Stimulated activated CD8-positive, alpha-beta memory T cell treated with anti-CD3 and anti-CD28 coated beads, Interleukin-4, amount 100 ng/mL, for 4 hours (primary cell): ENCODE measurements at places on chromosomes 12 and 14.

- no peak for DNase-seq
Observed at GRCh38 chr14:73255693-73256225, 18.5 kb downstream of the PAPLN start.

DNA sequence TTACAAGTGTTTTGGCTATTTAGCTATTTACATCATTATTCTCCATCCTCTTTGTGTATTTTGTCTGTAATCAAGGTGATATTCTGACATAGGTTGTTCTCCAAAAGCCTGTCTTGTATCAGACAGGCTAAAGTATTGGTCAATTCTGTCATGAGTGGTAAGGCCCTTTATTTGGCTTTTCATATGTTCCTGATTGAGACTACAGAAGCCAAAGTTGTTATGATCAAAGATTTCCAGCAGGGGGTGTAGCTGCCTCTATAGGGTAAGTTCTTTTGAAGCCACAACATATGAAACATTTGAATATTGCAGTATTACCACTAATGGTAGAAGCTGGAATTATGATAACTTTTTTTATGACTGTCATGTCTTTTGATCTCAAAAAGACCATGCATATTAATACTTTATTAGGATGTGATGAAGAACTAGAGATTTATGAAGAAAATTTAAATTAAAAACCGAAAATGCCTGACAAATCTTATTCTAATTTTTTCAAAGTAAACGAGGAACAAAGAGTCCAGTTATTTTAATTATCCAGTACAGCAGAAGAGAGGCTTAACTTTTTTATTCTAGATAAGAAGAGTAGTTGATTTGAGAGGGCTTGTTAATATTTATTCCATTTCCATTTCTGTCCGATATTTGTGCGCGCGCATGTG, 3.4 kb upstream of the ARHGAP5 start:
- peak; percentile 23 for DNase-seq

DNA sequence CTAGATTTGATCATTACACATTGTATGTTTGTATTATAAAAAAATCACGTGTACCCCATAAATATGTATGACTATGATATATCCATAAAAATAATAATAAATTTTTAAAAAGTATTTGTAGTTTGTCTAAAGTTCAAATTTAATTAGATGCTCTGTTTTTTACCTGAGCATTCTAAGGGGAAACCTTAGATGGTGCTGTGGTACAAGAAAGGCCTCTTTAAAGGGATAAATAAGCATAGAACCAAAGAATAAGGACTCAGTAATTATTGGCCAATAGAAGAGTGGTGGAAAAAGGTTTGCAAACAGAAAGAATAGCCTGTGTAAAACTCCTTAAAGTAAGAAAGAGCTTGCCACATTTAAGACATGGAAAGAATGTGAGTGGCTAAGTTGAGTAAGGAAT, 580.1 kb upstream of the SEL1L start:
- DNase-seq = no peak

DNA sequence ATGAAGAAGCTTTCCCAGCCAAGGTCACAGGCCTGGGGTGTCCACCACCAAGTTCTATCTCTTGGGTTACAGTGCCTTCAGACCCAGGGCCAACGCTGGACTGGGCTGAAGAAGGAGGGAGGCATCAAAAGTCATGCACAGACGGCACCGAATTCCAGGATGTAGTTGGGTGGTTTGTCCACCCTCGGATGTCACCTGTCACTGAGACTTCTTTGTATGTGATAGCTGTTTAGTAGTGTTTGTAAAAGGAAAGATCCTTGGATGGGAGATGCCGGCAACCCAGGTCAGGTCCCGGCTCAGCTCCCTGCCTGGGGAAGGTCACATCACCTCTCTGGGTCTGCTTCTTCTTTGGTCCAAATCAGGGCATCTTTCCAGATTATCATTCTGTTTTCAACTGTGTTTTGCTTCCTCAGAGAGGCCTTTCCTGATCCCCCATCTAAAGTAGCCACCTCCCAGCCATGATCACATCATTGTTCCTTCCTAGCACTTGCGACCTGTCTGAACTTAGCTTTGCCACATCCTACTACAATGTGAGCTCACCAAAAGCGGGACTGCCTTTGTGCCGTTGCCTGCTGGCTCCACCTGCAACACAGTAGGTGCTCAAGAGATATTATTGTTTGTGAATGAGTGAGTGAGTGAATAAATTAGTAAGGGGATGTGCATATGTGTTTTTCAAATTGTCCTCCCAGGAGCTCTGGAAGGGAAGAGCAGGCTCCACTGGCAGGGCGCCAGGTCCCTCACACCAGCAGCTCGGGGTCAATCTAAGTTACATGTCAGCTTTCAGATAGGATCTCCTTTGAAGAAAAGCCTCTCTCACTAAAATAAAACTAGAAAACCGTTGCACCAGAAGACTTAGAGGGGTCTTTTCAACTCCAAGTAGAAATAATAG, 2.1 kb downstream of the TSPAN11 start:
- no peak for DNase-seq

DNA sequence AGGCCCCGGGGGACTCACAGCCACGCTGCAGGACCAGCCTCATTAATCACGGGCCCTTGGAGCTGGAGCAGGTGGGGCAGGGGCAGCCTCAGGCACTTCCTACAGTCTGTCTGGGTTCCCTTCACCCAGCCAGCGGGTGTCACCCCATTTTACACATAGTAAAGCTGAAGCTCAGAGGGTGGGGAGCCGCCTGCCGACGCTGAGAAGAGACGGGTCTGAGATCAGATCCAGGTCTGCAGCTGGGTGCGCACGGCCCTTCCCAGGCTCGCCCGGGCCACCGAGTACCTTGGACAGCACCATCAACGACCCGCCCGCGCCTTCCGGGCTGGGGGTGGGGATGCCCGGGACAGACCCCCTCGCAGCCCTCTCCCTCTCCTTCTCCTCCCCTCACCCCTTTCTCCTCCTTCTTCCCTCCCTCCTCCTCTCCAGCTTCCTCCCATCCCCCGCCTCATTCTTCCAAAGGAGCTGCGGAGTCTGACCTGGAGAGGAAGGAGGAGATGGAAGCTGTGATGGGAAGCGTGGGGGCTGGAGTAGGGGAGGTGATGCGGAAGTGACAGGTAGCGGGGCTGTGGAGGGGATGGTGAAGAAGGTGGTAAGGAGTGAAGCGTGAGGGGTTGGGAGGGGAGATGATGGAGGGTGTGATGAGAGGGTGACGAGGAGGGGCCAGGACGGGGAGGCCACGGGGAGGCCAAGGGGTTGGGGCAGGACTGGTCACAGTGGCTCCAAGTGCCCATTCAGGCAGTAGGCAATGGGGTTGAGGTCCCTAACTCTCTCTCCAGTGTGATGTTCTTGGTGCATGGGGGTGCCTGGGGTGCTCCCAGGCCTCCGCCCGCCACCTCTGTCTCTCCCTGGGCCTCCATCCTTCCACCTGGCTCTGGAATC, 8.8 kb downstream of the DTX1 start:
- no peak for DNase-seq

DNA sequence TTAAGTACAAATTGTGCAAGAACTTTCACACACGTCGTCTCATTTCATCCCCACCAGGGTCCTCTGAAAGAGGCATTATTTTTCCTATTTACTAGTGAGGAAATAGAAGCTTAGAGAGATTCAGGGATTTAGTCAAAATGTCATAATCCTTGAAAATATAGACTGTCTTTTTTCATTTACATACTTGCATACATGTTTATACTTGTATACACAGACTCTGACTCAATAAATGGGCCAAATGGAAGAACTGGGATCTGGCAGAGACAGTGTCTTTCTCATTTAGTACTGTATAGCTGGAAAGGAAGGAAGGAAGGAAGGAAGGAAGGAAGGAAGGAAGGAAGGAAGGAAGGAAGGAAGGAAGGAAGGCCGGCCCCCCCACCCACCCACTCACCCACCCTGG, 357.7 kb upstream of the SOX5 start:
- DNase-seq = no peak

DNA sequence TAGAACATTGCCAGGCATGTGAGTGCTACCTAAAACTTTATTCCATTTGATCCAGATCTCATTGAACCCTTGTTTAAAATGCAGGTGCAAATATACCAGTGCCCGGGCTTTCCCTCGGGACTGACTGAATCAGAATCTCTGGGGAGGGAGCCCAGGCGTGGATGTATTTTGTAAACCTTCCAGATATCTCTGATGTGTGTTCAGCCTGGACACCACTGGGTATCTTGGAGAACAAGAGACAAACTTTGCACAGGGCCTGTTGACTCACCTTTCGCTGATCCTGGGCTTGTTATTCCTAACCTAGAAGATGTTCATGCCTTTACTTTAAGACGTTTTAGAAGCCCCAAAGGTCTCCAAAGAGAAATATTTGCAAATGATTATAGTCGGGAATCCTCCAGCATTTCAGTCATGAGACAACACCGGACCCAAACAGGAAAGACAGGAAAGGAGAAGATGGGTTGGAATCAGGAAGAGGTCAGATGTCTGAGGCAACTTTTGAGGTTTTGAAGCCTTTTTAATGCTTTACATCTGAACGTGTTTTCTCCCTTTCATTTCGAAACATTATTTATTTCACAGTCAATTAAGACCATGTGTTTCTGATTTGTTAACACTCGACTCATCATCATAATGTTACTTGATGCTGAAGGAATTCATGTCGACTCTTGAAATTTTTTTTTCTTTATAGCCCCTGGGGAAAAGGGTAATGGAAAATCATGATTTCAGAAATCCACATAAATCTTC, 118.6 kb downstream of the PLXNC1 start:
- no peak for DNase-seq

DNA sequence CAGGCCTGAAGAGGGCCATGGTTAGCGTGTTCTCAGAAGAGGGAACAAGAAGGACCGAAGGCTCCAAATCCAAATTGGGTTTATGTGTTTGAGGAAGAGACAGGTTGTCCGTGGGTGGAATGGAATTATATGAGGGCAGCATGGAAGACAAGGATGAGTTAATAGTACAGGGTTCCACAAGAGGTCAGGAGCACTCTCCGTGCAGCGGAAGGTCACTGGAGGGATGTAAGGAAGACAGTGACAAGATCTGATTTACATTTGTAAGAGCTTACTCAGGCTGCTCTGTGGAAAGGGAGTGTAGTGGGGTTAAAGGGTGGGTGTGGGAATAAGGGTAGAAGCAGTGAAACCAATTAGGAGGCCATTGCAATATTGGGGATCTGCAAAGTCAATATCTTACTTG, 97.0 kb downstream of the TPH2 start:
- no peak for DNase-seq

DNA sequence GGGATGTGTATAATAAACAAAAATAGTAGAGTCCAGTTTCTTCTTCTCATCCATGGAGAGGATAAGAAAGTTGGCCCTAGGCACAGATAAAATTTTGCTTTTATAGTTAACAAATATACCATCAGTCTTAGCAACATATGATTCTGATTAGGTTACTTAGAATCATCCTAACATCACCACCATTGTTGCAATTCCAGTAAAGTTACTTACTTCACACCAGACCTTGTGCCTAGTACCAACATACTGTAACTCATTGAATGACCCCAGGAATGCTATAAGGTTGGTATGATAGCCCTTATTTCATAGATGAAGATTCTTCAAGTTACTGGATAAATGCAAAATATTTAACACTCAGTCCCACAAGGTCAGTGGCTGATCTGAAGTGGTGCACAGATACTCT, 183.8 kb upstream of the ATP2B1 start:
- no peak for DNase-seq

DNA sequence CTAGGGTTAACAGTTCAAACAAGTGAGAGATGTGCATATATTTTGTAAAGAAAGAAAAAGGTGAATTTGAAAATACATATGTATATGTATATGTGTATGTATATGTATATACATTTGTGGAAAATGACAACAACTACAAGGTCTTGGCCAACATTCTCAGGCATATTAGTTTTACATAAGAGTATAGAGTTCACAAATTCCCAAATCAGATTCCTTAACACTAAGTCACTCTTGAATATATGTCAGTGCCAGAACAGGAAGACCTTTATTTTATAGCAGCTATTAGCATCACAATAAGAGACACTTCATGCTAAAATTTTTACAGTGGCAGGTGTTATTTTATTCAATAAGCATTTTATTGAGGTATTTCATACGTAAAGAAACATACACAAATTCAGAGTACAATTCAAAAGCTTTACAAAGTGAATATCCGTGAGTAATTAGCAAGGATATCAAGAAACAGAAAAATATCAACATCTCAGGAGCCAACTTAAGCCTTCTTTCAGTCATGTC, 179.7 kb downstream of the SLC6A15 start:
- DNase-seq = no peak

GRCh38 chr14:101851183-101851582, 89.7 kb downstream of the PPP2R5C start:
- no peak for DNase-seq

DNA sequence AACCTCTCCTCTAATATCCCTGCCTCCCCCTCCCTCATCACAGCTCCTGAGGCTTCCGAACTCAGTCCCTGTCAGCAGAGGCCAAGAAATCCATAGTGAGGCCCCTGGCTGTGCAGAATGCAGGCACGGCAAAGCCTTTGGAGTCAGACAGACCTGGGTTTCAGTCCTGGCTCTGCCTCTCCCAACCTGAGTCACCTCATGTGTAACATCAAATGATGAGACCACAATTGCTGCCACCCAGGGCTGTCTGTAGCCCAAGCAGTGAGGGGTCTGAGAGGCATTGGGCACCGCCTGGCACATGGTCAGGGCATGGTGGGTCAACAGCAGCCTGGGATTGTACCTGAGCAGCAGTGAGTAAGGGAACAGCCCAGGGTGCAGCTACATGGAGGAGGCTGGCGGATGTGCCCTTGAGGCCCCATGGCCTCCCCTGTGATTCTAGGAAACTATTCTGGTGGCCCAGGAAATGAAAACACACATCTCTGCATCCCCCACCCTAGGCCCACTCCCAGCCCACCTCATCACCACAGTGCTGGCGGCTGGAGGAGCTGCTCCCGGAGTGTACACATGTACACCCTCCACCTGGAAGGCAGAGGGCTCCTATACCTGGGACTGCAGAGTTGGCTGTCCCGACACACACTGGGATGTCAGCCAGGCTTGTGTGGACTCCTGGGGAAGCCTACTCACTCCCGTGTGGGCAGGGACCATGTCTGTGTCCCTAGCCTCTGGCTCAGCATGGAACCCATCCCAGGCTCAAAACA, 7.7 kb downstream of the ANKRD33 start:
- no peak for DNase-seq

GRCh38 chr12:108547686-108548085, 13.3 kb downstream of the SART3 start:
- no peak for DNase-seq

GRCh38 chr12:121570467-121571283, 10.1 kb downstream of the KDM2B start:
- no peak for DNase-seq

DNA sequence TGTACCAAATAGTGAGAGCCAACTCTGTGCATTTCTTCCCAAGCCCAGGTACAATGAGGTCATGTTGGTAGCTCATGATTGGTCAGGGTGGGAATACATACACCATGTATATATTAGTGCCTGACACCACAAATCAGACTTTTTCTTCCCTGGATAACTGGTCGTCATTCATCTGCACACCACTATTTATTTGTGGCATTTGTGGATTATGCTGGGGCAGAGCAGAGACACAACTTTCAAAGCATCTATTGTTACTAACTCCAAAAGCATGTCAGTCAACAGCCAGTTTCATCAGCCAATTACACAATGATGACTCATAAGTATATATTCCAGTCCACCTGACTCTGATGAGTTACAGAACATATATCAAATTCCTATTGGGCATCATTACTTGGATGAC, 181.7 kb downstream of the ADAMTS20 start:
- DNase-seq = no peak
